Fibroblast of the conjunctiva (primary cell): ENCODE measurements at places on chromosomes 3 and 15.

DNA sequence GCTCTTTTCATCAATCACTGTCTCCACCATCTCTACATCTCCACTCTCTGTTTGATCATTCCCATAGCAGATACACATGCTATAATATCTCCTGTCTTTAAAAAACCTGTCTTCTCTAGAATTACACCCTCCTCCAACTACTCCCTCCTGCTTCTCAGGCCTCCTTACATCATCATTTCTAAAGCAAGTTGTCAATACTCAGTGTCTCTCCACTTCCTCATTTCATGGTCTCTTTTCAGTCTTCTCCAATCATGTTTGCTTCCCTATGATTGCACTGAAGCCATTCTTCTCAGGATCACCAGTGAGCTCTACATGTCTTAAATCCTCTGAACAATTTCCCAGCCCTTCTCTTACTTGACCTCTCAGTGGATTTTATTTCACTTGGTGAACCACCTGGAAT lies 87.0 kb upstream of the ZNF280D start:
- no peak for DNase-seq

DNA sequence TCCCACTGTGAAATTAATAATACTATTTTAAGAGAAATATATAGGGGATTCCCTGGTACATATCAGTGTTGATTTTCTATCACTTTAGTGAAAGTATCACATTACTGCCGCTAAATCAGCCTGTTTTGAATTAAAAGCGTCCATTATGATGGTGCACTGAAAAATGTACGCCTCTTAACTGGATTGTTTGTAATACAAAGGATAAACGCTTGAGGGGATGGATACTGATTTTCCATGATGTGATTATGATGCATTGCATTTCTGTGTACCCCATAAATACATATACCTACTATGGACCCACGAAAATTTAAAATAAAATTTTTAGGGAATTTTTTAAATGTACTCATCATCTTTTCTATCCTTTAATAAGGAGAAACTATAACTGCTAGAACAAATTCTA lies 478.6 kb downstream of the MAGI1 start:
- DNase-seq, result peak; percentile 31

DNA sequence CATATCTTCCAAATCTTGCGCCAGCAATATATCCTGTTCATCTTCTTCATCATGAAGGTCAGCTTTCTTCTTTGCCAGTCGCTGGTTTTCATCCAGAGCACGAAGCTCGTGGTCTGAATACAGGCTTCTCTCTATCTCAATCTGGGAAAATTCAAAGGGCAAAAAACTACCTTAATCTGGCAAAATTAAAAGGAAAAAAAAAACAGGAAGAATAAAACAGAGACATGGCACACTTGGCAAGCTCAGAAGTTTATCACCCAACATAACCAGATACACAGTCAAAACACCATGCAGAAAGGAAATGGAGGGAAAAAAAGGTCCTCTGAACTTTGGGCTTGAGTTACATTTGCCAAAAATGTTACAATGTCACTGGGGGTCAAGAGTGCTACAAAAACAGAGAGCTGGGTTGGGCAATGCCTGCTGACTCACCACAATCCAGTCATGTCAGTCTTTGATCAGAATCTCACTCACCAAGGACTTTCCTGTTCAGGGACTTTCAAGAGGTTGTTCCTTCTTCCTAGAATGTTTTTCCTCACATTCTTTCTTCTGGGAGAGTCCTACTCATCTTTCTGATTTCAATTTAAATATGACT lies 1.5 kb downstream of the MRPL46 start:
- DNase-seq, result peak; percentile 13

DNA sequence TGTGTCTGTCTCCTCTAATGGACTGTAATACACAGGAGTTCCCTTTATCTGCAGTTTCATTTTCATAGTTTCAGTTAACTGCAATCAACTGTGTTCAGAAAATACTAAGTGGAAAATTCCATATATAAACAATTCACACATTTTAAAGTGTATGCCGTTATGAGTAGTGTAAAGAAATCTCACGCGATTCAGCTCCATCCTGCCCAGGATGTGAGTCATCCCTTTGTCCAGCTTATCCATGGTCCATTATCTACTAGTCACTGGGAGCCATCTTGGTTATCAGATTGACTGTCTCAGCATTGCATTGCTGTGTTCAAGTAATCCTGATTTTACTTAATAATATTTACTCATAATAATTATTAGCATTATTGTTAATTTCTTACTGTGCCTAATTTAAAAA lies 14.5 kb downstream of the ZPLD1 start:
- no peak for DNase-seq

- no peak for DNase-seq
Observed at GRCh38 chr3:70179111-70179510, 133.3 kb downstream of the MDFIC2 start.

DNA sequence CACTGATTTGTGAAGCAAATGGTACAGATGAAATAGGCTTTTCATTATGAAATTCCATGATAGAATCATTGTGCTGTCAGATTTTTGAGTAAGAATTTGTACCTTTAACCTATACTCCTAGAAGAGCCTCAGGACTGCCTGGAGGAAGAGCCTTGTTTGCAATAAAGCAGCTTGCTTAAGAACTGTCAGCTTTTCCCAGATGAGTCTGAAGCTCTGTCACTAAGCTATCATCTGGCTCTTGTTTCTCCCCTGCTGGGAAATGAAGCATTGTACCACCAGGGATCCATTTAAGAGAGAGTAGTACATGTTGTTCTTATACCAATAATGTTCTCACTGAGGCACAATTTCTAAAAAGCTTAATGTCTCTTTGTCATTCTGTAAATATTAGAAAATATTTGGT lies 85.1 kb upstream of the FLNB start:
- no peak for DNase-seq

DNA sequence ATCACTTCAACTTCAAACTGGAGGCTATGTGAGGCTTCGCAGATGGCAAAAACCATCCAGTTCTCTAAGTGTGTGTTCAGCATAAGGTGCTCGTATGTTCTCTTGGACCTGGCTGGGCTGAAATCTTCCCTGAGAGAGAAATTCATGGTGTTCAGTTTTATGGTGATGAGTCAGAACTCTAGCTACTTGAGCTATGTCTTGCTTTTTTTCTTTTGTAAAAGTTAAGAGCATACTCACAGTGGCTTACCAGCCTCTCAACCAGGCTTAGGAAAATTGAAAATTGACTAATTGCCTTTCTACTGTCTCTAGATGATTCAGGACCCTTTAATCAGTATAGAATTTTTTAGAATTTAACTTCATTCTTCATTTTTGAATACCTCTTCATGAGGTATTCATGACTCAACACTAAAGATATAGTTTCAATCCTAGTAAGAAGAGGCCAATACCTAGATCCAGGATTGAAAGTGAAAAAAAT lies 617.5 kb downstream of the TBL1XR1 start:
- no peak for DNase-seq

- DNase-seq, result no peak
Observed at GRCh38 chr3:51896607-51897305, 6.4 kb downstream of the IQCF1 start.

DNA sequence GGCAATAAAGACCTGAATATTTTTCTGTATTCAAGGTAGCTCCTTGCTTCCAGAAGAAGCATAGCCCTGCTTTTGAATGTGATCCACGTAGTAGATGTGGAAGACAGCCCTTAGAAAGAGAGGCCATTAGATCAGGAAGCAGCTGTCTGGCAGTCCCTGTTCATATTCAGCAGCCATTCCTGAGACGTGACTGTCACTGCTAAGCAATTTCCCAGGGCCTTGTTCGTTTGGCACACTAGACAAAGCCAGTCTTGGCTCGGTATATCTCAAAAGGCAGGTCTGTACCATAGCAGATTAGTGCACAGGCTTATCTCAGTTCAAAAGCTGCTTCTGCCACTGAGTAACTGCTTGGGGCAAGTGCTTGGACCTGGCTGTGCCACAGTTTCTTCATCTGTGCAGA lies 287.8 kb upstream of the MCTP2 start:
- no peak for DNase-seq

- no peak for DNase-seq
Observed at GRCh38 chr15:35062738-35063099, 22.4 kb downstream of the NANOGP8 start.

- DNase-seq, result no peak
Observed at GRCh38 chr3:177550667-177551066, 353.4 kb upstream of the TBL1XR1 start.

DNA sequence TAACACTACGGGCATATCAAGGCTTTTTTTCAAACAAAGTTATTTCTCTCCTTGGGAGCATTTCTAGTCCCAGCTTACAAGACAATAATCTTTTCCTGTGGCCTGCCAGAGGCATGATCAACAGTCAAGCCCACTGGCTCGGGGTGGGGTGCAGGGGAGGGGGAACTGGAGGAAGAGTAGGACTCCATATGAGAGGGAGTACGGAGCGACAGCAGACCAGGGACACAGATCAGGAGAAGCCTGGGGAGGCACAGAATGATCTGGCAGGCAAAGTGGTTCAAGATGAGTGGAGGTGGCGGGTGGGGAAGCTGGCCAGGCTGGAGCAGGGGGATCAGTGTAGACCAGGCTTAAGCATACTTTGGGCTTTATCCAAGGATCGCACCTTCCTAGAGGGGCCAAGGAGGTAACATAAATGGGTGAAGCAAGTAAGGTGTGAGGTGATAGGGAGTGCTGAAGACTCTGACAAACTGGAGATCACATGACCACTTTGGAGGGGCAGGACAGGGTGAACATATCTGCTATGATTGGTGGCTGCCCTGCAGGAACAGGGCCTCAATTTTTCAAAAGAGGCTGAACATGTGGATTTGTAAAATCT lies 37.4 kb downstream of the KLF15 start:
- DNase-seq, result no peak

DNA sequence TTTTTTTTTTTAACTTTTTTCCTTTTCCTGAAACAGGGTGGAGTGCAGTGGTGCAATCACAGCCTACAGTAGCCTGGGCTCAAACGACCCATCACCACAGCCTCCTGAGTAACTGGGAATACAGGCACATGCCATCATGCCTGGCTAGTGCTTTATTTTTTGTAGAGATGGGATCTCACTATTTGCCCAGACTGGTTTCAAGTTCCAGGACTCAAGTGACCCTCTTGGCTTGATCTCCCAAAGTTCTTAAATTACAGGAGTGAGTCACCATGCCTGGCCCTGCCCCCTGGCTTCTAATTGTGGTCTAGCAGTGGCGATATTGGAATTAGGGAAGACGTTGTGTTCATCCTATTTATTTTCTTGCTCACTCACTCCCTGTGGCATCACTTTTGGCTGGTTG lies 1138.4 kb downstream of the SI start:
- DNase-seq, result no peak

GRCh38 chr3:150370999-150371398 lies 37.1 kb upstream of the TSC22D2 start:
- no peak for DNase-seq

DNA sequence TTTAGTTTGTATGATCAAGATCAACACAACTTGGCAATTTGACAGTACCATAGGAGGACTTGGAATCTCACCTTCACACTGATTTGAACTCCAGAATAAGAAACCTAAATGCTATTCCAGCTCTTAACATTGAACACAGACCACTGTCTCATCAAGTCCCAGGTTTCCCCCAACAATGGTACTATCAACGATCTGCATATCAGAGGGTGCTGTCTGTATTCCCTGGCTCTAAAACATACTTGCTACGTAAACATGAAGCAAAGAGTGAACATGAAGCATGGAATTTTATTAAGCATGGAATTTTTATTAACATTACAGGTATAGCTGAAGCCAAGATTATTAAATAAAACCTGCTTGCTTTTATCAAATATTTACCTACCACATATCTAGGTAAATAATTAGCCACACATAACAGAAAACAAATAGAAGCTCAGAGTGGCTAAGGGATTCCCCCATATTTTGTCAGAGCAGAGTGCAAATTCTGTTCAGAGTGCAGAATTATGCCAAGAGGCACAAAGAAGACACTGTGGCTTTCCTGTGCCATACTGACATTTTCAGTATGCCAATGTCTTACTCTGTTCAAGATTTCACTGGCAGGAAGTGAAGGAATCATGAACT lies 22.2 kb upstream of the RIOX2 start:
- no peak for DNase-seq

- peak; percentile 6 for DNase-seq
Observed at GRCh38 chr3:101643861-101644613, 32.9 kb downstream of the ZBTB11 start.

DNA sequence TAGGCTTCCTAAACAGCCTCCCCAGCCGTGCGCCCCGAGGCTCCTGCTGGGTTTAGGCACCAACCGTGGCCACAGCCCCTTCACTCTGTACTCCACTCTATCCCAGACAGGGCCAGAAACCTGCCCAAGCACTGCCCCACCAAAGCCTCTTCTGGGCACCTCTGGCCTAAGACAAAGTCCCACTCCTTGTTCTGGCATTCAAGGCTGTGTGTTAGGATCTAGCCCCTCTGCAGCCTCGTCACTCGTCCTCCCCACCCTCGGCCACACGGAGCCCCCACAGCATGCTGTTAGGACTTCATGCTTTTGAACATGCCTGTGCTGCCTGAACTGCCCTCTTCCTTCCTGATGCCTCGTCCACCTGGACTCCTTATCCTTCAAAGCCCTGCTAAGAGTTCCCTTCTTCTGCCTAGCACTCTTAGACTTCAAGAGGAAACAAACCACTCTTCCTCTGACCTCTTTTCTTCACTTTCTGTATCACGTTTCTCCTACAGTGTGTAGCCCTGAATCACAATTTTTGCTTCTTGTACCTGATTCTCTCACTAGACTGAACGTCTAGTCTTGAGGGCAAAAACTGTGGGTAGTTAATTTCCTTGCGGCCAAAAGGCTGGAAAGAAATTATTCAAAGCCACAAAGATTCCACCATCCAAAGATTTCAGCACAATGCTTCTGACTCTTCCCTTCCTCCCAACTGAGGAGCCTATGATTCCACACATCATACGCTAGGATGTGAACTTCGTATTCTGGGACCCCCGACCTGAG lies 28.6 kb downstream of the WNT7A start:
- no peak for DNase-seq

GRCh38 chr15:80404761-80405553 lies 775 bp downstream of the ARNT2 start:
- no peak for DNase-seq

- no peak for DNase-seq
Observed at GRCh38 chr3:120148187-120148949, 54.1 kb upstream of the GSK3B start.
